ENCODE measurements at places on chromosomes 12 and 14.
A peak's percentile ranks its signal among the peaks of the same experiment; 100 is the strongest.

DNA sequence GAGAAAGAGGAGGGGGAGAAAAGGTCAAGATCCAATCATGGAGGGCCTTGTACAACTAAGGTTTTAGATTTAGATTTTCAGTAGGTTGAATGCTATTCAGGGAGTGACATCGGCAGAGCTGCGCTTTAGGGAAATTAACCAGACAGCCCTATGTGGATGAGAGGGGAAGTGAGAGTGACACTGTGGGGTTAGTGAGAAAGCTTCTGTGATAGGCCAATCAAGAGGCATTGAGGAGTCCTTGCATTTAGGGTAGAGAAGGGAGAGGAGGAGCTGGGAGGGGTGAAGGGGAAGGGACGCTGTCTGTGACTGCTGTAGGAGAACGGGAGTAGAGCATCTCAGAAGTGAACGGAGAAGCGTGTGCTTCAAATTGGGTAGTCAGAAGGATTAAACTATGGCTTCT, 3.4 kb downstream of the HSD17B6 start:
- DNase-seq = peak; percentile 77

- no peak for DNase-seq
These were observed 95.6 kb upstream of the NRXN3 start for GRCh38 chr14:78074561-78074960.

DNA sequence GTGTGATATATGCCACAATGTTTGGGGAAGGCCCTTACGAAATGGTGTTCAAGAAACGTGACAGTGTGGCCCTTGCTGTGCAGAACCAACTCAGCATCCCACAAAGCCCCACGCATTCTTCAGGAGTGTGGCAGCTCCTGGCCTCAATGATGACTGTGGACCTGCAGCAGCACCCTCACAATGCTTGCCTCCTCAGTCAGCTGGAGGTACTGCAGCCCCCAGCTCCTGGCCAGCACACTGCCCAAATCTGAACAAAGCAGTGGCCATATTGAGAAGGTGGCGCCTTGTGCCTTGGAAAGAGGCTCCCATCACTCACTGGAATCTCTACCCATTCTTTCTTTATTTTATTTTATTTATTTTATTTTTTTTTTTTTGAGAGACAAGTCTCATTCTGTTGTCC, 10.4 kb downstream of the POLE2 start:
- no peak for DNase-seq

DNA sequence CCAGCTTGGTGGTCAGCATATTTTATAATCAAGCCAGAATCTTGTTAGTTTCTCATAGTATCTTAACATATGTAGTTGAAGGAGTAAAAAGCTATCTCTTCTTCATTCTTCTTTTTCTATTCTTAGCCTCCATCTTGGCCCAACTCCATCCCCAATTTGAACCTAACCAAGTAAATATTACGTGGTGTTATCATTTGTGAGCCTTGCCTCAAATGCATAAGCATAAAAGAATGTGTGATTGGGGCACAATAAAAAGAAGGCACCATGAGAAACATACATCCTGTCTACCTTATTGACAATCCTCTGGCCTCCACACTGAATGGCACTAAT, 181.4 kb upstream of the BMP4 start:
- DNase-seq = no peak

GRCh38 chr12:106080791-106081170, 58.0 kb downstream of the NUAK1 start:
- DNase-seq = no peak

- DNase-seq = no peak
These were observed 17.3 kb downstream of the KRT7 start for GRCh38 chr12:52250048-52250990.

GRCh38 chr12:22978962-22979361, 354.0 kb downstream of the ETNK1 start:
- DNase-seq = no peak

DNA sequence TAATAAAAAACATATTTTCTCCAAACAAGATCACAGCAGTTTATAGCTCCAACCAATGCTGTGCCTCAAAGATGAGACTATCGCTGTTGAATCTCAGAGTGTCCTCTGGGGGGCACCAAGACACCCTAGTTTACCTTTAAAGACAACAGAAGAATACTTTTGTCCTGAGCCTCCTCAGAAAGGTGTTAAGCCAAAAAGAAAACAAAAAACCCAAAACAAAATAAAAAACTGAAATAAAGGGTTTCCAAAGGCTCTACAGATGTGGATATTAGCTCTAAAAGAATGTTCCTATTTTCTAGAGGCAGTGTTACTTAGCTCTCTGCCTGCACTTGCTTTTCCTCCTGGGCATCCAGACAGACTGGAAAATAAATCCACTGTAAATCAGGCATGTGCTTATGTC, 86.9 kb upstream of the TTC7B start:
- peak; percentile 72 for DNase-seq

DNA sequence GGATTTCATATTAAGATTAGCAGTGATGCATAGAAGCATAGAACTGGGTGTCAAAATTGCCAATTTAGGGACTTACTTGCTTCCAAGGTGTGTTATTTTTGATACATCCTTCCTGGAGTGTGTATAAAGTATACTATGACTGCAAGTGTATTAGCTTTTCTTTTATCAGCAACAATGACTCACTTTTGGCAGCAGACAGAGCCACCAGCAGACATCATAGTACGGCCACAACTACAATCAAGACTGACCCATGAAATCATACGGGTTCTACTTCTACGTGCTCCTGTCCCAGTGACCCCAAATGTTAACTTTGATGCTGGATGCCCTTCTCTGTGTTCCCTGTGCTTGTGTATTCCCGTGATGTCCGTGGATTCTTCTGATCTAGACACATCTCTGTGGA, 443.9 kb downstream of the TMEM132D start:
- DNase-seq = no peak

DNA sequence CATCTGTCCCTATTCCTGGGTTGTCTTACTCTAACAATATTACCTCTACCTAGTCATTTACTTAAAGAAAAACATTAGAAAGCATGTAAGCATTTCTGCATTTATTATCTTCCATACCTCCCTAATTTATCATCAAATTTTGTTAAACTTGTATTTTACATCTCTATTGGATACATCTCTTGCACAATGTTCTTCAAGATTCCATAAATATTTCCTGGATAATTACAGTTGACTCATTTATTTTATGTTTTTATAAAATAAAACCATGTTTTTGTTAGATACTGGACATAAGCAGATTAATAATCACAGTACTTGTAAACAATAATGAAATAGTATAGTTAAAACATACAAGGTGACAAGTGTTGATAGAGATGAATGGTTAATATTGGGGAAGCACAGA, 209.0 kb downstream of the TMTC3 start:
- no peak for DNase-seq

- DNase-seq = no peak
These were observed 16.3 kb downstream of the CREBL2 start for GRCh38 chr12:12628013-12628412.

DNA sequence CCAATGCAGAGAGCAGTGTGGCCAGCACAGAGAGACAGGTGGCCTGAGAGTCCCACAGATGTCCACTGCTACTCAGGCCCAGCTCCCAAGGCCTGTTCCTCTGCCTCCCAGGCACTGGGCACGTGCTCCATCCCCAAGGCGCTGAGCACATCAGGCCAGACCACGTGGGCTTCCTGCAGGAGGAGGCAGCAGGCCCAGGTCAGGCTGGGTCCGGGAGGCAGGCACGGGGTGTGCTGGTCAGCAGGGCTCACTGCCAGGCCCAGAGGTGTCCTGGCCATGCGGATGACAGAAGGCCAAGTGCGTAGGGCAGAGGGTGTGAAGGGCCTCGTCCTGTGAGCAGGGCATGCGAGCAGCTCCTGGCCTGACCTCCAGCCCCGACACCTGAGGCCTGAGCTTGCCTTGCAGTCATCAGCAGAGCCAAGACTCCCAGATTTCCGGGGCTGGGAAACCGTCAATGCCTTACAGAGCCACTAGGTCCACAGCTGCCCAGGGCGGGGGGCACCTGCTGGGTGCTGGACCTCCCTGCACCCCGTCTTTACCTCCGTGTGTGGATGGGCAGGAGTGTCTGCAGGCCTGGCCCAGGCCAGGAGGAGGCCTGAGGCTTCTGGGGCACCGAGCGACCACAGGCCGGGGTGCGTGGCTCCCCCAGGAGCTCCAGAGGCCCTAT, 14.9 kb downstream of the TRMT61A start:
- no peak for DNase-seq

- no peak for DNase-seq
These were observed 1.8 kb upstream of the TESC start for GRCh38 chr12:117100851-117101673.

GRCh38 chr12:10884086-10884725, at the start of gene PRH1:
PRH1 (minus strand) TSS chr12:10884255; CDS start chr12:10884217, 38 bp downstream.
- no peak for DNase-seq
